Hippocampal formation (tissue), 2 donors: ENCODE measurements at places on chromosomes 4 and X.

GRCh38 chr4:150402871-150403272, 179.1 kb upstream of the MAB21L2 start:
- no peak for DNase-seq

GRCh38 chr4:126611900-126612299, 1020.9 kb upstream of the INTU start:
- no peak for DNase-seq

DNA sequence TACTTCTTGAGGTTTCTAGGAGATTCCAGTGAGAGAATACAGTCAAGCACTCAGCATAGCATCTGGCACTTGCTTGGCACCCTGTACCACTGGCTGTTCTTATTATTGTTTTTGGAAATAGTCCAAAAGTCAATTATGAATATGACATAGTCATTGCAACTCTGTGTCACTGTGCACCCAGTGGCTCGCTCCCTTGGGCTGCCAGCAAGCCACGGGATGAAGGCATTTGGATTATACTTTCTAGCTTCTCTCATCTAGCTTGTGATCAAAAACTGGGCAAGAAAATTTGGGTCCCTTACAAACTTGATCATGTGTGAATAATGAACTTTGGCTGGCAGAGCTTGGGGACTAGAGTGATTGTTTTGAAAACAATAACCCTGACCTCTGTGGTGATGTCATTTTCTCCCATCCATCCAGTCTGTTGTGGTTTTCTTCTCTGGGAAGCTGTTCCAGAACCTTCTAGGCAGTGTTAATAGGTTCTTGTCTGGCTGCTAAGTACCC, 32.7 kb upstream of the LIMCH1 start:
- DNase-seq: peak; percentile 63

GRCh38 chr4:80263541-80264351, 2.7 kb upstream of the FGF5 start:
- no peak for DNase-seq

GRCh38 chr4:38529189-38530115, 134.5 kb upstream of the KLF3 start:
- no peak for DNase-seq

- no peak for DNase-seq
Observed at GRCh38 chr4:3010577-3010976, 47.2 kb downstream of the GRK4 start.

DNA sequence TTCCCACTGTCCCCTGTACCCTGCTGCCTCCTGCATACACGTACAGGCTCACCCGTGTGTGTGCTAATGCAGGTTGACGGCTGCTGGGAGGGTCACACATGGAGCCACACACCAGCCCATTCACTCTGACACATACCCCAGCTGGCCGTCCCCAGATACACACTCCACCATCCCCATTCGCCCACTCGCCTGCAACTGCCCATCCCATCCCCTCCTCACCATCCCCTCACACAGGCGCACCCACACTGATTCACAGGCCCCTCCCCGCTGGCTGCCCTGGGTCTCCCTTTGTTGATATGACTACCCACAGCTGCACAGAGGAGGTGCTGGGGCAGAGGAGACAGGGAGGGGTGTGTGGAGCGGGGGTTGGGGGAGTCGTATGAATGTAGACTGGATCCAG, 25.7 kb downstream of the PJA1 start:
- DNase-seq: no peak
